Neural crest cell (in vitro differentiated cells): ENCODE measurements at places on chromosomes 16 and 17.

GRCh38 chr17:6556121-6557039, at the start of gene PITPNM3:
PITPNM3 (minus strand) TSS chr17:6556555; CDS start chr17:6556406, 149 bp downstream.
- no peak for DNase-seq

DNA sequence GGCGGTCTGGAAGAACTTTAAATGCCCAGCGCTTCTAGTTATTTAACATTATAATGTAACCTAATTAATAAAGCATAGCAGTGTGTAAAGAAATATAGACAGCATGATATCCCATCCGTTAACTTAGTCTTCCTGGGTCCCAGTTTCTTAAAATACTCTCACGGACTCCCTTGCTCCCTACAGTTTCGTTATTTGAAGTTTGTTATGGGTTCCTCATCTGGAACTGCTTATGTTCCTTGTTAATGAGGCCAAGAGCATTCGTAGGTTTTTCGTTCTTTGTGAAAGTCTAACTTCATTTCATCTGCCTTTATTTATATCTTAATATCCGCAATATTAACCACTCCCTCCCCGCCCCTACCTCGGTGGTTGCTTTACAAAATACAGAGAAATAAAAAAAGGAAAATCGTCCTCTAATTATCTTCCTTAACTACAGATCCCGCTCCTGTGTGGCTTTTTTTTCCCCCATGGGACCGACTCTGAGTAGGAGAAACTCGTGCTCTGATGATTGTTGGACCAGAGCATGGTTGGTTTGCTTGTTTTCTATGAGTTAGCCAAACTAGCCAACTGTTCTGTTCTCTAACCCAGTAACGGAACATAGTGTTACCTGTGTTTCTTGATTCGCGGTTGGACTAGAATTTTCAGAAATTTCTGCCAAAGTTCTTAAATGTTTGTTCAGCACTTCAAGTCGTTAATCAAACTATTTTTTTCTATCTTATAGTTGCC, 863 bp downstream of the ADPRM start:
- no peak for DNase-seq

- no peak for DNase-seq
Observed at GRCh38 chr17:17077861-17078732, 35.8 kb downstream of the MPRIP start.

DNA sequence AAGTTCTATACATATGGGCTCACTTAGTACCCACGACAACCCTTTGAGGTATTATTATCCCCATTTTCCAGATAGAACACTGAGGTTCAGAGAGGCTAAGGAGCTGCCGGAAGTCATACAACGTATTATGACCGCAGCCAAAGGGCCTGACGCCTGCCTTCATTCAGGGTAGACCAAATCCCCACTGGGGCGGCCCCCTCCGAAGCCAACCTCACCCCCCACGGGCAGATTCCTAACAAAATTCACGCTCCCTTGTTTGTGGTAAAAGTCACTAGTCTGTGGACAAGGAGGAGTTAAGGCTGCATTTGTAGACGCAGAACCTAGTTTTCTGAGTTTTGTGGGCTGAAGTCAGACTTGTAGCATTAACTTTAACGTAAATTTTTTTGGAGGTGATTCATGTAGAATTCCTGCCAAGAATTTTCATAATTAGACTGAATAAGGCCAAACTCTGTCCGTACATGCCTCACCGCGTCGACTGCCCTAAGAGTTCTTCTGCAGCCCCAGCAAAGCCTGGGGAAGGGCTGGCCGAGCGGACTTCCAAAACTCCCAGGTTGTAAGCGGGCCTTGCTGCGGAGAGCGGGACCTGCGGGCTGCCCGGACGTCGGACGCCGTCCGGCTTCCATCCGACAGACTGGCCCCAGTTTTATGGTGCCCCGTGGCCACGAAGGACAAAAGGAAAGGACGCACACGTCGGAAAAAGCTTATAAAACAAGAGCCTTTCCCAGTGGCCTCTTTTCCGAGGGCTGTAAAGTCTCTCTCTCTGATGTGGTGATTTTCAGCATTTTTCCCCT, 75.7 kb downstream of the NXN start:
- no peak for DNase-seq

DNA sequence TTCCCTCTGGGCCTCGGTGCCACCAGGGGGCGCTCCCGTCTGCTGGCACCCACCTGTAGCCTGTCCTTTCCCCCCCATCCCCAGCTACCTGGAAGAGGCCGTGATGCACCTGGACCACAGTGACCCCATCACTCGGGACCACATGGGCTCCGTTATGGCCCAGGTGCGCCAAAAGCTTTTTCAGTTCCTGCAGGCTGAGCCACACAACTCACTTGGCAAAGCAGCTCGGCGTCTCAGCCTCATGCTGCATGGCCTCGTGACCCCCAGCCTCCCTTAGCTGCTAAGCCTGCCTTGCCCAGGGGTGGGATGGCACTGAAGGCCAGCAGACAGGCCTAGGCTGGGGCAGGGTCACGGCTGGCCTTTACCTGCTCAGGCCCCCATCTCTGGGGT, 818 bp upstream of the NRN1L start:
- DNase-seq: peak; percentile 43

DNA sequence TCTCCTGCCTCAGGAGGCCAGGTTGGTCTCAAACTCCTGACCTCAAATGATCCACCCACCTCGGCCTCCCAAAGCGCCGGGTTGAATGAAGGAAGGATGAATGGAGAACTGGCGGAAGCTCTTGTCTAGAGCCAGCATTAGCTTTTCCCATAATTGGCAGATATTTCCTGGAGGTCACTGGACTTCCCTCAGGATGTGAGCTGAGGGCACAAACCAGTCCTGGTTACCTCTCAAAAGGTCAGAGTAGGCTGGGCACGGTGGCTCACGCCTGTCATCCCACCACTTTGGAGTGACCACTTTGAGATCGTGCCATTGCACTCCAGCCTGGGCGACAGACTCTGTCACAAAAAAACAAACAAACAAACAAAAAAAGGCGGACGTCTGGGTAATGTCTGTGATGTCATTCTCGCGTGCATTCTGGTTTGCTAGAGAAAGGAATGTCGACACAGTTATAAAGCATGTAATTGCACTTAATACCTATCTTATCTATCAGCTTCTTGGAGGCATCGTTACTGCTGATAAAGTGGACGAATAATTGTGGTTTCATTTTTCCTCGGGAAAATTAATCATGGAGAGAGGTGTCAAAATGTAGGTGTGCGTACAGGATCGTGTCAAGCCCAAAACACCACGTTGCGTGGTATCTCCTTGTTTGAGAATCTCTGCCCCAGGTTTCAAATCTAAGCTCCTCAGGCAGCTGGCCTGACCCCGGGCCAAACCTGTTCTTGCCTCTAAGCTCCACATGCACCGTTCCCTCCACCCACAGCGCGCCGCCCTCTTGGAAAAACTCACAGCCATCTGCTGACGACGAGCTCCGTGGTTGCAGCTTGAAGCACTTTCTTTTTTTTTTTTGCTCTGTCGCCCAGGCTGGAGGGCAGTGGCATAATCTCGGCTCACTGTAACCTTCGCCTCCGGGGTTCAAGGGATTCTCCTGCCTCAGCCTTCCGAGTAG, 6.4 kb upstream of the CRK start:
- no peak for DNase-seq

DNA sequence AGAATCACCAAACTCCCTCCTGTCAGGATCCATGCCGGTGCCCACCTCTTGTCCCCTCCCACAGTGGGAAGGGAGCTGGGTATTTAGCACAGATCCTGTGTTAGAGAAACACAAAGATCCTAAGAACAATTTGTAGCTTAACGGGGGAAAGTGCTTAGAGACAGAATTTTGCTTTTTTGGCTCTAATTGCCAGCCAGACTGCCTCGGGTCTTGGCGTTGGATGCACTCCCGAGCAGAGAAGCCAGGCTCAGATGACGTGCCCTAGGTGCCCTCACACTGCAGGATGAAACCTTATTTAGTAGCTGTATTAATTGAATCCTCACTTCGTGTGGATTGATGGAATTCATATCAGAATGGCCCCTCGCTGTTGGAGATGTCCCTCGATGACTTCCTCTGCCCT, 22.5 kb upstream of the MAF start:
- DNase-seq: no peak

DNA sequence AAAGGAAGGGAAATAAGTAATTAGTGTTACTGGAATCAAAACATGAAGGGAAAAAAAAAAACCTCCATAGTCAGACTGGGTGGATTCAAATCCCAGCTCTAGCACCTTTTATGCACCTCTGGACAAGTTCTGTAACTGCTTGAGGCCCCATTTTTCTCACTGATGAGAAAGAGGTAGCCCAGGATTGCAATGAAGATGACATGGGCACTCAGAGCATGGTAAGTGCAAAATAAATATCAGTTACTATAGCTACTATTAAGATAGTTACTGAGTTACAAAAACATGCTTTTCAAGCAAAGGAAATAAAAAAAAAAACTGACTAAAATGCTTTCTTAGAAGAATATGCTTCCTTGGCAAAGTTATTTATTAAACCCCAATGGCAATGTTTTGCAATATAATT, 58.8 kb downstream of the CEP95 start:
- DNase-seq: no peak

DNA sequence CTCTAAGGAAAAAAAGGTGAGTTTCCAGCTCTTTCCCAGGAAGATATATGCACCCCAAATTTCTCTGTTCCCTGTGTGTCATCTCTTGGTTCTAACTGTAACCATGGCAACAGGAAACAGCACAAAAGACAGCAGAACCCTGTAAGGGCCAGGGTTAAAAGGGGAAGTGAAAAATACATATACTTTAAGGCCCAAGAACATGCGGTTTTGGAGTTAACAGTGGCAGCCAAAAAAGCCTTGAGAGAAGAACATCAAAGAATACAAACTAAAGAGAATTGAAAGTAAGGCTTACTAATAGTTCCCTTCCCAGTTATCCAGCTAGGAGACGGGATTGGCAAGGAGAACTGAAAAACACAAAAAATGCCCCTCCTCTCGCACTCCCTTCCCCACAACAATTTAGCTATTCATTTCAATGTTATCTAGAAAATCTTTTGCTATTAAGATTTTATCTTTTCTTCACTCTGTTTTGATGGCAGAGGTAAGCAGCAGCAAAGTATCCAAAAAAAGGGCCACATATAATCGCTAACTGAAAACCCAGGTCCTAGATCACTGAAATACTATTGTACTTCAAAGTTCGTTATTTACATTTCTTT, 1.5 kb downstream of the SPOP start:
- no peak for DNase-seq

DNA sequence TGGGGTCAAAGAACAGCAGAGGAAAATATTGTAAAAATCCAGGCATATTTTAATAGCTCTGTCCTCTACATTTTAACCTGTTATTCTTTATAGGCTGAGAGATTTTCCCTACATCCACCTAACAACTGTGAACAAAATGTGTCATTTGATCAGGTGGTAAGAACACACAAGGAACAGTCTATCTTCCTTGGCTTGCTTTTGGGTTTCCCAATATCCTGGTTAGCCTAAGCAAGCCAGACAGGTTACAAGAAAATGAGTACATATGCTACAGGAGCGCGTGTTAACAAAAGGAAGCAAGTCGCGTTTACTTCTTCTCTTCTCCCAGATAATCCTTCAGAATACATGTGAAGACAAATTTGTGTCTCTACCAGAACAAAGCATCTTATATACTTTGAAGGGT, 31.0 kb upstream of the PITPNM3 start:
- DNase-seq: no peak

- no peak for DNase-seq
Observed at GRCh38 chr17:77432034-77432661, 291.4 kb downstream of the SEC14L1 start.

DNA sequence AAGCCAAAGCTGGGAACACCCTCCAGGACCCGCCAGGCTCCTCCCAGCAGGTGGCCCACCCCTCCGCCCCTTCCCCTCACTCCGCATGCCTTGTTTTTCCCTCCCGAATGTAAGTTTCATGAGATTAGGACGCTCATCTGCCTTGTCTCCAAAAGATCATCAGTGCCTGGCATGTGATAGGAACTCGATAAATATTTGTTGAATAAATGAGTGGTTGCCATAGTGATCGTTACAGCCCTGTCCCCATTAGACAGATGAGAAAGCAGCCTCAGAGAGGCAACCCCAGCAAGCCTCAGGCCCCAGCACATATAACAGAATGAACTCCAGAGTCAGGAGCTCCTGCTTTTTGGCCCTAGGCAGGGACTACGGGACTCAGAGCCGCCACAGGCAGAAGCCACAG, 5.0 kb downstream of the CAMKK1 start:
- no peak for DNase-seq

- DNase-seq: no peak
Observed at GRCh38 chr16:628321-629061, 2.3 kb upstream of the WFIKKN1 start.

DNA sequence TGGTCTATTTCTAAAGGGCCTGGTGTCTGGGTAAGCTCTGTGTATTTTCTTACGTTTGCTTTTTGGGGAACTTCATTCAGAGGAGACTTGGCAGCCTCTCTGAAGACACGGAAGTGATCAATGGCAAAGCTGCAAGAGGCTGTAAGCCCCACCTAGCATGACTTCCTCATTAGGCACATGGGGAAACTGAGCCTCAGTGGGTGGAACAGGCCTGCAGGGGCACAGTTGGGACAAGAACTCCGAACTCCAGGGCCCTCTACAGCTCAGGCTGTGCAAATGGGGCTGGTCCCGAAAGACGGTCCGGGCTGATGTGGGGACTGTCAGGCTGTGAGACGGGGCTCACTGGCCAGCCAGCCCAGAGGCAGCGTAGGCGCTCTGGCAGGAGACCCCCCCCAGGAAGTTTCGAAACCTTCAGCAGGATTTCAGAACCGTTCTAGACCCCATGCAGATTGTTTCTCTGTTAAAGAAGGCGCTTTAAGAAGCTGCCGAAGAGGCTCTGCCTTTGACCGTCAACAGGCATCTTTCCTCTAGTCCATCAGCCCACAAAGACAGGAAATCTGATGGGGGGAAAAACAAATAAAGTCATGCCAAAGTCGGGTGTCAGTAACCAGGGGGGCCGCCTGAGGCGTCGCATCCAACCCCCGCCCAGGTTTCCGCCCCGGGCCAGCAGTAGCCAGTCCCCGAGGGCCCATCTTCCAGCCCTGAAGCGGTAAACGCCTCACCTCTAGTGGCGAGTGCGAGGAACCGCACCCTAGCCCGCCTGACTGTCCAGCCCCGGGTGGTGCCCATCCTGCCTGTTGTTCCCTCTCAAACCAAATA, 79.8 kb upstream of the TBC1D3K start:
- DNase-seq: peak; percentile 69

DNA sequence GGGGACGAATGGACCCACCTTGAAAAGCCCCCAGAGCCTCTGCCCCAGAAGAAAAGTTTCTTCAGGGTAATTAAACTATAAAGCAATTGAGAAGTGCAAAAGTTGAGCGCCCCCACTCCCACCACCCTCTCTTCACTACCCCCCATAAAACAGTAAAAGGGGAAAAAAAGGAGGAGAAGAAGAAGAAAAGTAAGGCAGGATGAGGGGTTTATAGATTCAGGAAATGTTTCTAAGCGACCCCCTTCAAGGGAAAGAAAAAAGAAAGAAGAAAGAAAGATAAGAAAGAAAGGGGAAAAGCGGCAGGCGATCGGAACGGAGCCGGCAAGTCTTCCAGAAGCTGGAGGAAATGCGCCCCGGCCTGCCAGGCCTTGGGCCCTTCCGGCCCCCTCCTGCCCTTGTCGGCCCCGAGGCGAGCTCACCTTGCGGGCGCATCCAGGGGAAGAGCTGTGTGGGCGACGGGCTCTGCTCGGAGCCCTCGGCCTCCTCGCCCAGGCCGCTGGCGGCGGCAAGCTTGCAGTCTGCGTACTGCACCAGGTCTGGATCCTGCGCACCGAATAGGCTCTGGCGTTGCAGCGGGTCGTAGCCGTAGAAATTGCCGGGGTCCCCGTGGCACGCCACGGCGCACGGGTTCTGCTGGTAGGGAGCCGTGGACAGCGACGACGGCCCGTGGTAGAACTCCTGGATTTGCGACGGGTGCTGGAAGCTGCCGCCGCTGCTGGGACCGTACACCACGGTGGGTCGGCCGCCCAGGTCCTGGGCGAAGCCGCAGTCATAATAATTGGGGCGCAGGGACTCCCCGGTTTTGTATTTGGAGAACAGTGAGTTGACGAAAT, 1.0 kb downstream of the HOXB8 start:
- no peak for DNase-seq
